ENCODE measurements at places on chromosomes 4 and X.
A peak's percentile ranks its signal among the peaks of the same experiment; 100 is the strongest.

GRCh38 chr4:136864604-136865185 lies 667.6 kb downstream of the PCDH18 start:
- no peak for DNase-seq

DNA sequence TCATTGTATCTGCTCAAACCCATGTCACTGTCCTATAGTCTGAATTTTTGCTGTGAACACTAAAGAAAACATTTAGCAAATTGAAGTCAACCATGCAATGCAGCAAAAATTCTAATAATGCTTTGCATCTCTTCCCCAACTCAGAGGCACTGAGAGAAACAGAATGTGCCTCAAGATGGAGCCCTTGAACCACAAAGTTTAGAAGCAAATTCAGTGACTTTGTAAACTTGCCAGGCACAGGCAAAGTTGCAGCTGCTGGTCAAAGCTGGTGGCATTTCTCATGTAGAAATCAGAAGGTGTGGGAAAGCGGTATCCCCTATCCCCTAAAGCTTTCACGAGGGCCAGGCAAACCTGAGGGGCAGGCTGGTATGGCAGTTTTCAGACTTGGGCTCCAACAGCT lies 121.7 kb upstream of the DIPK2B start:
- peak; percentile 24 for DNase-seq

DNA sequence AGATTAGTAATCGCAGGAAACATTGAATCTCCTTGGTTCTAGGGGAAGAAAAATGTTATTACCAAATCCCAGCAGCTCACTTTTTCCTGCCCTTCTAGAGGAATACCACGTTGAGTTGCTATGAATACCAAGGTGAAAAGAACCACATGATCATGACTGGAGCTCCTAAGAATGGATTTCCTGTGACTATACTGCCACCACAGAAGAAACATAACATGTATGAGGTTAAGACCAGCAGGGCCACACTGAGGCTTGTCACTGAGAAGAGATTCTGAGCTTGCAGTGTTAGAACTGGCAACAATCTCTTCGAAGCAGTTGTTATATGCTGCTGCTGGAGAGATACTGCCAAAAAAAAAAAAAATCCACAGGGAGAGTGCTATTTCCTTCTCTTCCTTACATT lies 1235.3 kb downstream of the FSTL5 start:
- no peak for DNase-seq

DNA sequence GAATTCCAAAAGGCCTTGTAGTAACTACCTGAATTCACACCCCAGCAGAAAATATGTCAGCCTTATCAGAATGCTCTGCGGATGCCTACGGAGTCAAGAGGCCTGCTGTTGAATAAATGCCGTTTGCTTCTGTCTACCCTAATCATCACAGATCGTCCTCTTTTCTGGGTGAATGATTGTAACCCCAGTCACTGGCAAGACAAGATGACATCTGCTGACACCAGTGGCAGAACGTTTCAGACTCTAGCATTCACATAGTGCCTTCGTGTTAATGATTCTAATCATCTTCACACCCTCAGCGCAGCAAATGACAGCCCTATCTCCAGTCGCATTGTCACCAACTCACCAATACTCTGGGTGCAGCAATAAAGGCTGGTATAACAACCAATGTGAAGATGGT lies 89.1 kb upstream of the MAP3K15 start:
- no peak for DNase-seq

DNA sequence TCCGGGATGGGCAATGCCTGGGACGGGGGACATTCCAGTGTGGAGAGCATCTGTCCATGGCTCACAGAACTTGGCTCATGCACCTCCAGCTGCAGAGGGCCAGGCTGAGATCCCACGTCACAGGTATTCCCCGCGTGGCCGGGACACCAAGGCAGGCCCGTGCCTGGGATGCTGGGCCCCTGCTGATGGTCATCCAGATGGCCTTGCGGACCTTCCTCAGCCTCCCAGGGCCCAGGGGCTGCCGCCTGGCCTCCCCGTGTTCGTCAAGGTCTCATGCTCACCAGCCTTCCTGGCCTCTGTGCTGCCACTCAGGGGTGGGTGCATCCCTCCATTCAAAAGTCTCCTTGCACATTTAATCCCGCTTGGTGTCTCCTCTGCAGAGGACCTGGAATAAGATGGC lies 40.9 kb upstream of the LRPAP1 start:
- no peak for DNase-seq

DNA sequence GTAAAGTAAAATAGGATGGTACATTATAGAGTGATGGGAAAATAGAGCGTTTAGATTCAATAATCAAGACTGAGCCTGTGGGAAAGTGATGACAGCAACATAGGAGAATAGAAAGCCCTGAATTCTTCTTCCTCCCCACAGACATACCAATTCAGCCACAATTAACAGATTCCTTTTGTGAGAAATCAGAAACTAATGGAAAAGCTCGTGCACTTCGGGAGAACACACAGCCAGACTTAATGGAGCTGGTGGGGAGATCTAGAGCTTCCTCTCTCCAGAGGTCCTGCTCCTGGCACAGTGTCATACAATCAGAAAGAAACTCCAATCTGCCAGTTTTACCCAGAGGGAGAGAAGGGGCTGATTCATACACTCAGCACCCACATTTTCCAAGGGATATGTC lies 676.3 kb upstream of the BOD1L1 start:
- DNase-seq, result no peak

DNA sequence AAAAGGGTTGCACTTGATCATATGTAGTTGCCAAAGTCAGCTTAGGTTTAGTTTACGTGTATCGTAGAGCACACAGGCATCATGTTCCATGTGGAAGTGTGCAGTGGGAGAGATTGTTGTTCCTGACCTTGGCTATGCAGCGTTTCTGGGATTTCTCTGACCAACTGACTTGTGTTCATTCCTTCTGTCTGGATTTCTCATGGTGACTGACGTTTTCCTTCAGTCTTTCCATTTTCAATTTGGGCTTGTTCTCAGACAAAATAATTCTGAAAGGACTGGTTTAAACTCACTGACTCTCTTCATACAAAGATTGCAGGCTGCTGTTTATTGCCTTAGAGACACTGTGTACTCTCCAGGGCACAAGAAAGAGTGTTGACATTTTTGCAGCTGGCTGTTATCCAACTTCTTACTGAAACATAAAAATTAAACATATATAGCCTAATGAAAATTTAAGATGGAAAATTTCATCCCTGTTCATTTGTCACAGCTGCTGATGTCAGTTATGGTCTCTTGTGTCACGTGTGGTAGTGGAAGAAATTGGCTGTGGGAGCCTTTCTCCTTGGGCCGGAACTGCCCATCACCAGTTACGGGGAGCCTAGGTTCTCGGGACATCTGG lies 95.4 kb downstream of the TNIP2 start:
- no peak for DNase-seq

All from stimulated activated CD4-positive, alpha-beta T cell treated with anti-CD3 and anti-CD28 coated beads, Interleukin-2, amount 100 ng/mL, for 24 hours (primary cell).